ENCODE measurements at places on chromosomes 1 and 21.

DNA sequence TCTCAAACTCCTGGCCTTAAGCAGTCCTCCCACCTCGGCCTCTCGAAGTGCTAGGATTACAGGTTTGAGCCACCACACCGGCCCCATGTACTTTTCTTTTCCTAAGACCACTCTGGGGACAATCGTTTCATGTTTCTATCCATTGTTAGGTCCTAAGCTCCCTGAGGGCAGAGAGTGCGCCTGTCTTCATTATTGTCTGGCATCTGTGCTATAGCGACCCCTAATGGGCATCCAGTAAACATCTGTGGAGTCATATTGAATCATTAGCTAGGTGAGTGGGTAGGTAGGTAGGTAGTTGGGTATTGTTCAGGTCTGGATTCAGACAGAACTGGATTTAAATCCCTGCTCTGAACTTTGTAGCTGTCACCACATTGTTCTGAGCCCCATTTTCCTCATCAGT lies 66.1 kb downstream of the TMEM53 start:
- DNase-seq = no peak

DNA sequence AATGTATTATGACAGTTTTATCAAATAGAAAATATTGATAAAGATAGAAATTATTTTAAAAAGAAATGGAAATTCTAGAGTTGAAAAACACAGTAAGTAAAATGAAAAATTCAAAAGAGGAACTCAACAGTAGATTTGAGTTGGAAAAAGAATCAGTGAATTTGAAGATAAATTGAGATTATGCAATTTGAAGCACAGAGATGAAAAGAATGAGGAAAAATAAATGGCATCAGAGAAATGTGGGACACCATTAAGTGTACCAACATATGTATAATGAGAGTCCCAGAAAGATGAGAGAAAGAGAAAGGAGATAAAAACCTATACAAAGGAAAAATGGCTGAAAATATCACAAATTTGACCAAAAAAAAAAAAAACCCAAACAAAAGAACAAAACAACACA lies 25.0 kb downstream of the C4BPA start:
- DNase-seq = no peak

- DNase-seq = no peak
Measured at GRCh38 chr1:44681905-44682882, 7.7 kb downstream of the ARMH1 start.

DNA sequence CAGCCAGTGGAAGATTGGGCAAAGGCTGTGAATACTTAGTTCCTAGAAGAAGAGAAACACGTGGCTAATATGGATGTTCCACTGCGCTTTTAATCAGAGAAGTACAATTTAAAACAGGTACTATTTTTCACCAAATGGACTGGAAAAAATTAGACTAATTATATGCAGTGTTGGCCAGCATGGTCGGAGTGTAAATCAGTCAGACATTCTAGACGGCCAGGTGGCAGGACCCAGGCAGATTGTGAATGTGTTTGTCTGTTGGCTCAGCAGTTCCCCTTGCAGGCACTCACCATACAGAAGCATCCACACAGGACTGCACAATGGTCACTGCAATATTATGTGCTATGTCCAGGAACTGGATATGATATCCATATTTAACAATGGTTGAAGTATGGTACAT lies 23.9 kb upstream of the SLC25A34 start:
- no peak for DNase-seq

Measured in EL (cell line).